SJSA1 (cell line): ENCODE measurements at places on chromosomes 3 and 15. TPM values are rescaled to one million over a fixed set of nuclear protein-coding genes. Genes with fewer than 3 reads are reported as not detected.

GRCh38 chr15:33145447-33145846, 49.1 kb downstream of the FMN1 start:
- no peak for DNase-seq

The GATA2 gene
- total RNA-seq: 14.9 and 15.5 TPM in 2 replicates

The PAK6 gene
- 0.05 and 0.09 TPM in 2 replicates for total RNA-seq

The GPR171 gene
- not detected in 2 replicates for total RNA-seq
